NCI-H526 (cell line): ENCODE measurements at places on chromosomes 1 and 21.
A peak's percentile ranks its signal among the peaks of the same experiment; 100 is the strongest.

DNA sequence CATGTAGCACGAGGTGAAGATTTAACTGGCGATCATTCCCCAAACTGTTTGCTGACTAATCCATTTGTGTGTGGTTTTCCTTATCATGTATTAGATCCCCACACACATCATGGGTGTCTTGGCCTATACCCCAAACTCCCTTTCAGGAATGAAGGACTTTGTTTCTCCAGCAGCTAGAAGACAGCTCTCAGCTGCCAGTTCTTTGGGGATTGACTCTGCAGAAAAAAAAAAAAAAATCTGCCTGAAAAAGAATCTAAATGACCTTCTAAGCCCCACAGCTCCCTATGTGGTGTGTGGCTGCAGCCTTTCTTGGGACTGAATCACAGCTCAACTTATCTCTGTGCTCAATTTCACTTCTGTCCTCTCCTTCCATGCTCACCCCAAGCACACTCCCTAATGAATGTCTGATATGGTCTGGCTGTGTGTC, 256.3 kb upstream of the DUSP10 start:
- no peak for DNase-seq

DNA sequence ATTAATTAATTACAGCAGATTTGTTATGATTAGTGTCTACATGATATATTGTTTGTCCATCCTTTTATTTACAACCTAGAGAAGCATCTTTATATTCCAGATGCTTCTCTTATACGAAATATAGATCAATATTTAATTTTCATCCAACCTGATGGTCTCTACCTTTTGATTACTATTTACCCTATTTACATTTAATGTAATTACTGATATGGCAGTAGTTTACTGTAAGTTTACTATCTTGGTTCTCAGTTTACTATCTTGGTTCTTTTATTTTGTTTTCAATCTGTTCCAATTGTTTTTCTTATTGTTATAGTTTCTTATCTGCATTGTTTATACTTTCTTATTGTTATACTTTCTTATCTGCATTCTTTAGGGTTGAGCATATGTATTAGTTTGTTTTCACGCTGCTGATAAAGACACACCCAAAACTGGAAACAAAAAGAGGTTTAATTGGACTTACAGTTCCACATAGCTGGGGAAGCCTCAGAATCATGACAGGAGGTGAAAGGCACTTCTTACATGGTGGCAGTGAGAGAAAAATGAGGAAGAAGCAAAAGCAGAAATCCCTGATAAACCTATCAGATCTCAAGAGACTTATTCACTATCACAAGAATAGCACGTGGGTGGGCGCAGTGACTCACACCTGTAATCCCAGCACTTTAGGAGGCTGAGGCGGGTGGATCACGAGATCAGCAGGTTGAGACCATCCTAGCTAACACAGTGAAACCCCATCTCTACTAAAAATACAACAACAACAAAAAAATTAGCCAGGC, 28.9 kb downstream of the FAF1 start:
- no peak for DNase-seq

GRCh38 chr1:151945725-151946722, 36.7 kb upstream of the THEM4 start:
- DNase-seq, result peak; percentile 35

- peak; percentile 89 for DNase-seq
These were observed 142.8 kb upstream of the COA6 start for GRCh38 chr1:234230414-234230862.

GRCh38 chr1:90989990-90990389, 31.8 kb downstream of the ZNF644 start:
- no peak for DNase-seq

GRCh38 chr1:43545695-43546387, 15.2 kb downstream of the PTPRF start:
- DNase-seq, result peak; percentile 100

DNA sequence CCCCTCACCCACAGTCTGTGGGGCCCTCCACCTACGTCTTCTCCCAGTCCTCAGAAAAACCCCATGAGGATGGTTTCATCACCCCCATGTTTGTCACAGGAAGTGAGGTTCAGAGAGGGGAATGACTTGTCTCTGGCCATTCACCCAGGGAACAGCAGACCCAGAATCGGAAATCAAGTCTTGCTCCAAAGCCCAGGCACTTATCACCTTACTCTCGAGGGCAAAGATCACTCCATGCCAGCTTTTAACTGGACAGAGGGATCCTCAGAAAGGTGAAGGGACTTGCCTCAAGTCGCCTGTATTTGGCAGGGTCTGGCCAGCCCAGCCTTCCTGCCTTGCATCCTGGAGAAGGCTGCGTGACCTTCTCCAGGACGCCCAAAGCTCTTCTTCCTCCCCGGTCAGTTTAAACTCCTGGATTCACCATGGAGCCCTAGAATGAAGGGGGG, 57.9 kb upstream of the SSBP3 start:
- DNase-seq, result no peak

GRCh38 chr1:69271587-69272125, 296.1 kb upstream of the LRRC7 start:
- no peak for DNase-seq

DNA sequence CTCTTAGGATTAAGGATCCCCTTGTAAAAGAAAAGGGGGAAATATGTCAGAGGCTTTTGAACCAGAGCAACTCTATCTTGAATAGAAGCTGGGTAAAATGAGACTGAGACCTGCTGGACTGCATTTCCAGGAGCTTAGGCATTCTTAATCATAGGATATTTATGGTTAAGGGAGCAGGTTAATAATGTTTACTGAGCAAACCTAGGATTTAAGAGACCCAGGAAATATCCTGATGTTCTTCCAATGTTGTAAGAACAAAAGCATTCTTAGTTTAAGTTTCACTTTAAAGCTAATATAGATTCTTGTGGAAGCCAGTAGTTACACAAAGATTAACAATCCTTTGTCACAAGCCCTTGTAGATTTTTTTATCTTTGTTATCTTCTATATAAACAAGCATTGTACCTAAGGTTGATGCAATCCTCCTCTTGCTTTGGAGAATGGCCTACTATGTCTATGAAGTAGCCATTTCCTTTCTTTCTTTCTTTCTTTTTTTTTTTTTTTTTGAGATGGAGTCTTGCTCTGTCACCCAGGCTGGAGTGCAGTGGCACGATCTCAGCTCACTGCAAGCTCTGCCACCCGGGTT, 570.2 kb upstream of the BEND5 start:
- no peak for DNase-seq

DNA sequence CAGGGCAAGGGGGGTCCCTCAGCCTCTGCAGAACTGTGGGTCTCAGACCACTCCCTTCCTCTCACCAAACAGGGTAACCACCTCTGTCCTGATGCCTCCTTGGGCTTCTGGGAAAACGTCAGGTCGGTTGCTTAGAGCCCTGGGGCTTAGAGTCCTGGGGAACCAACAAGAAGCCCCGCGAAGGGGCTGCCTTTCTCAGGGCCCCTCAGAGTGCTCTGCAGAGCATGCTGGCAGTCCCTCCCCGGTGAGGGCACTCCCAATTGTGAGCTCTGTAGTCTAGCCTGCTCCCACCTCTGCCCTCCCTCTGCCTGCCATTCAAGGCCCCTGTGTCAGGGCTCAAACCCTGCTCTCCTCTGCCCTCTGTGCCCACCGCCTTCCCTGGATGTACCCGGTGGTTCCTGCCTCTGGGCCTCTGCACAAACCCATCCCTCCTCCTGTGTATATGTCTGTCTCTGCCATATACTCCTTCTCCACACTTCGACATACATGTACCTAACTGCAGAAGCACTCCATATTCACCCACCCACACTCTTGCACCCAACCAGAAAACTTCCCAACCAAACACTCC, 92.3 kb downstream of the DMRTB1 start:
- no peak for DNase-seq

GRCh38 chr1:64923294-64923718, 43.0 kb downstream of the JAK1 start:
- DNase-seq, result no peak

DNA sequence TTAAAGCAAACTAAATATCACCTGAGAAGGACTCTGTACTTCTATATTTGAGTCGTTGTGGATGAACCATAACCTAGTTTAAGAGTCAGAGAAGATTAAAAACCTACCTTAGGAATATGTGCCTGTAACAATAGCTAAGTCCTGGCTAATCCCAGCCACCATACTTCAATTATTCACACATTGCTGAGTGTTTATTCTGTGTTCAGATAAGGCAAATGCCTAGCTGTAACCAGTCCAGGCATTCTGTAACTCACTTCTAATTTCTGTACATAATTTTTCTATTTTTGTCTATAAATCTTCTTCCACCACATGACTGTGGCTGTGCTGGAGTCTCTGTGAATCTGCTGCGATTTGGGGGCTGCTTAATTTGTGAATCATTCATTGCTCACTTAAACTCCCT, 441.9 kb upstream of the ADAMTS5 start:
- no peak for DNase-seq

- no peak for DNase-seq
These were observed 13.1 kb downstream of the GBP1 start for GRCh38 chr1:89051955-89052312.

DNA sequence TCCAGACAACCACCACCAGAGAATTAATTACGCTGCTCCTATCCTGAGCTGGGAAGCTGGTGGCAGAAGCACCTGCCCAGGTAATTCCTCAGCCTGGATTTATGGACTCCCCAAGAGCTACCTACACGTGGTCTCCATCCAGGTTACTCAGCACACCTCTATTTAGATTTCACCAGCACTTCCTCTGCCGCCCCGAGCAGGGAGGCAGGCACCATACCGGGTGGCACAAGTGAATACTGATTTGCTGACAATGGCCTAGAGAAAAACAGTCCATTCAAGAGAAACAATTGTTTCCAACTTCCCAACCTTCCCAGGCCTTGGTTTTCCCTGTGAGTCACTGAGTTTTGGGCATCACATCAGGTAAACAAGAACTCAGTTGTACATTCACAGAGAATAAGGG, 134.3 kb downstream of the MATN1 start:
- no peak for DNase-seq

DNA sequence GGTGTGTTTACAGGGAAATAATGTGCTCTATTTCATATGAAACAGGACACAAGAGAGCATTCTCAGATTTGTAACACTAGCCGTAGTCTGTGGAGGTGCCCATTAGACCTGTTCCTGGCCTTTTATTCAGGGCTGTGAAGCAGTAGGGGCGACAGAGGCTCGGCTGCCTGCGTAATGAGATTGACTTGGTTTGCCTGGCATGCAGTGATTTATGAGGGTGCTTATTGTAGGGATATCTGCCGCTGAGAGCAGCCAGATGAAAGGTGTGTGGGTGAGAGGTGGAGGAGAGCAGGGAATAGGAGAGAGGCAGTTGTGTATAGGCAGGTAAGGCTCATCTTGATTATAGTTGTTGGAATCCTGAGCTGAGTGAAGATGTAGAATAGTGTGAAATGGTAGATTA, 51.3 kb downstream of the DNAJC6 start:
- DNase-seq, result no peak

DNA sequence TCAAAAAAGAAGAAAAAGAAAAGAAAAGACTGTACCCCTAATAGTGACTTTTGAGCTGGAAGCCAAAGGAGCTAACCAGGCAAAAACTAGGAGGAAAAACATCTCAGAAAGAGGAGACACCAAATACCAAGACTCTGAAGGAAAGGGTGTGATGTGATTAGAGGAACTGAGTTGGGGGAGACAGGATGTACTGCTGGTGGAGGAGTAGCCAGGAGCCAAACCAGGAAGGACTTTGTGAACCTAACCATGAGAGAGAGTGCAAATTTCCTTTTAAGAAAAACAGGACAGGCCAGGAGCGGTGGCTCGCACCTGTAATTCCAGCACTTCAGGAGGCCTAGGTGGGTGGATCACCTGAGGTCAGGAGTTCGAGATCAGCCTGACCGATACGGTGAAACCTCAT, 4.1 kb upstream of the RBP7 start:
- no peak for DNase-seq

GRCh38 chr1:207917080-207917479, 6.2 kb upstream of the CD34 start:
- DNase-seq, result no peak

GRCh38 chr1:33001282-33001681, 35.4 kb downstream of the AK2 start:
- no peak for DNase-seq

DNA sequence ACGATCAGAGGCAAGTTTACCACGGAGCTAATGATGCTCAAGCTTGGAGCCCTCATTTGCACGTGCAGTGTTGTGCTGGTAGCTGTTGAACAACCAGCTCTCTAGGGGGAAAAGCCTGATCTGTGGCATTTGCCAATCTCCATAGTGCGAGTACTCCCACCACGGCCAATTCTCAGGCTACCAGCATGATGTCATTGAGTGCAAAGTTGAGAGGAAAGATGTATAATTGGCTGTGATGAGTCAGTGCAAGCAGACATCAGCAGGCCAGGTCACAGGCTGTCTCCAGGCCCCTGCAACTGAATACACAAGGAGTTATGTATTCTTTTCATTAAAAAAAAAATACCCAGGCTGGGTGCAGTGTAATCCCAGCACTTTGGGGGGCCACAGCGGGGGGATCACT, 233.1 kb upstream of the VAMP3 start:
- DNase-seq, result peak; percentile 29

DNA sequence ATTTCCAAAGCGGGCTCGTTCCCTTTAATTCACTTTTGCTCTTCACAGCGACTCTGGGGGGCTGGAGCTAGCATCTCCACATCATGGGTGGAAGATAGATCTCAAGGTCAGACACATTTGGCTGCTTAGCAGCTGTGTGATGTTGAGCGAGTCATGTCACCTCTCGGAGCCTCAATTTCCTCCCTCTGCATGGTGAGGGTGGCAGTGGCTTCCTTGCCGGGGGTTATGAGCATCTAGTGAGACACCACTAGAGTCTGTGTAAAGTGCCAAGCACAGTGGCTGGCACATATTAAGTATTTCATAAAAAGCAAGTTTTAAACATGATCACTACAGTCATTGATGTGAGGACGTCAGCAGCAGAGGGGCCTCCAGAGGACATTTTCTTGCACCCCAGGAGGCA, 16.9 kb upstream of the ECE1 start:
- DNase-seq, result no peak

DNA sequence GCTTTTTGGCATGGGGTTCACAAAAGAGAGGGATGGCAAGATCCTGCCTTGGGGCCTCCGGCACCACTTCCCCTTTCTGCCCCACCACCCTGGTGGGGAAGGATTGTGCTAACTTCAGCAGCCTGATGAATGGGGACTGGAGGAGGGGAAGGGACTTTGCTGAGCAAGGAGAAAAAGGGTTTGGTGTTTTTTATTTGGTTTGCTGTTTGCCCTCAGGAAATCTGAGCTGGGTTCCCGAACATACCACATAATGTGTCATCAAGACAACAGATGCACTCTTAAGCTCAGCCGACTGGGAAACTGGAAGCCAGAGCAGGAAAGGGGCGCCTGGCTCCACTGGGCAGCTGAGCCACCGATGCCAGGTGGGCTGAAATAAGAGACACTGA, 19.8 kb downstream of the OLFML2B start:
- DNase-seq, result no peak

DNA sequence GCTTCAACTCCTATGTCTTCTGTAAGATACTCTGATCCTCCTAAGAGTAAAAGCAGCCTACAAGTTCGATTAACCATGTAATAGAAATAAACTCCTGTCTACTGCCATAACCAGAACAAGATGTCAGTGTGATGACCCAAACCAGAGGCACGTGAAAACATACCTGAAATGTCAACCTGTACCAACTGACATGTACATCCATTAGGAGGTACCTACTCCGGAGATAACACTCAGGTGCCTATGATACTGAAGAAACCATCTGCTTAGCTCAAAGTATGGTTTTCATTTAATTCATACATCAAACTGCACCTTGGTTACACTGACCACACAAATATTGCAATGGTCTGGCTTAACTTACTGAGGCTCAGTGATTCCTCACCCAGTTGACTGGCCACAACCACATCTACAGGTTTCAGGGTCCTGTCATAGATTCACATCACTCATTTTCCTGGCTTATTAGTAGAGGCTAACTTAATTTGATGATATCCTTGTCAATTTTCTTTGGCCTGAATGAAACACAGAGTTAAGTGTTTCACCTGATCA, 4.4 kb downstream of the ITPKB start:
- DNase-seq, result no peak

- no peak for DNase-seq
These were observed 463.5 kb upstream of the ADGRL2 start for GRCh38 chr1:81337226-81337625.
